Glutamatergic neuron (in vitro differentiated cells): ENCODE measurements at places on chromosomes 1 and 21. TPM values are rescaled to one million over a fixed set of nuclear protein-coding genes. Genes with fewer than 3 reads are reported as not detected.
A peak's percentile ranks its signal among the peaks of the same experiment; 100 is the strongest.

DNA sequence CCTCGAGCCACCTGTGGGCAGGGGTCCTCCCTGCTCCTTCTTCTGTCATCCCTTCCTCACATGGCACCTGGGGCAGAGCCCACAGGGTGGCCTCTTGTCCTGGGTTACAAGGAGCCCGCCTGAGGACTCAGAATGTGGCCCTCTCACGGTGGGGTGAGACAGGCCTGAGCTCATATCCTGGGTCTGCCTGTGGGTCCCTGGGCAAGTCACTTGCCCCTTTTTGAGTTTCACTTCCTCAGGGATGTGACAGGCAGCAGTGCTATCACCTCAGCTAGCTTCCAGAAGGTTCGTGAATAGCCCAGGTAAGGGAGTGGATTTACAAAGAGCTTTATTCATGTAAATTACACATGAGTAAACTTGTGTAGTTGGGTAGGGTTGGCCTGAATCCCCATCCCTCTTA is 33.5 kb downstream of the HTR6 start:
- no peaks in the 10 kb centered on the region for H3K4me1 ChIP-seq
- peaks cover 4% of the 10 kb centered on the region for H3K27me3 ChIP-seq
- no peak overlapping the region for H3K27ac ChIP-seq
- DNase-seq, result no peak
- H3K36me3 ChIP-seq, result no peaks in the 10 kb centered on the region

GRCh38 chr1:147586414-147586813 is 45.1 kb downstream of the BCL9 start:
- H3K36me3 ChIP-seq, result no peaks in the 10 kb centered on the region
- H3K27ac ChIP-seq, result no peak overlapping the region
- DNase-seq, result no peak
- H3K27me3 ChIP-seq, result peaks cover 2% of the 10 kb centered on the region

GRCh38 chr1:183989078-183989577 is 48.4 kb downstream of the COLGALT2 start:
- H3K36me3 ChIP-seq, result no peaks in the 10 kb centered on the region
- H3K4me3 ChIP-seq, result no peak overlapping the region
- H3K27me3 ChIP-seq, result peaks cover 3% of the 10 kb centered on the region
- H3K4me1 ChIP-seq, result peaks cover 4% of the 10 kb centered on the region
- H3K27ac ChIP-seq, result no peak overlapping the region

GRCh38 chr1:149848340-149849110 is 50.8 kb upstream of the BOLA1 start:
- peak overlapping the region; percentile 98 for H3K4me3 ChIP-seq
- no peaks in the 10 kb centered on the region for H3K36me3 ChIP-seq
- H3K27me3 ChIP-seq, result peaks cover 5% of the 10 kb centered on the region
- peaks cover 39% of the 10 kb centered on the region for H3K4me1 ChIP-seq

DNA sequence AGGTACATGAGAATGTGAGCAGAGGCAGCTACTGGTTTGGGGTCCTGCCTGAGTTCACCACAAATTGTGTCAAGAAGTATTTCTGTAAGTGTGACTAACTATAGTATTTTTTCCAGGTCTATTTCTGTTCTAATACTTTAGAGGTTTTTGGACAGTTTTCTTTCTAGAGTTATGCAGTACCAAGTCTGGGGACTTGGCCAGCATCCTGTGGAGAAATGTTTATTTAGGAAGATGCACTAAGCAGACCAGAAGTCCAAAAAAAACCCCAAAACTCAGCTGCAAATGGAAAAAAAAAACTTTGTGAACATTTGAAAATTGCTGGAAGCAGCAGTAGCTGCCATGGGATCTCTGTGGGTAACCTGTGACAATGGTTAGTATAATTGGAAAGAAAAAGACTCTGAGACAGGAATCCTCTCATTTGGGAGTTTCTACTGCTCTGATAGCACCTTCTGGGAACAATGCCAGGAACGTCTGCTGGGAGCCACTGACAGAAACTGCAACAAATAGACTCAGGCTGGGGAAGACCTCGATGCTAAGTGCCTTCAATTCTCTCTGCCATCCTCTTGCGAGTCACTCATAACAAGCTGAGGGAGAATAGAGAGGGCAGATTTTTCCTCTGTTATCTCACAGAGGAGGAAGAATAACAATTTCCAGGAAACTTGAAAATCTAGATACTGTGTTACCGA is 37.6 kb downstream of the OR10R2 start:
- no peaks in the 10 kb centered on the region for H3K27me3 ChIP-seq
- H3K27ac ChIP-seq, result no peak overlapping the region
- no peaks in the 10 kb centered on the region for H3K36me3 ChIP-seq
- no peak for DNase-seq
- H3K4me3 ChIP-seq, result no peak overlapping the region

GRCh38 chr21:15003463-15004135 is 61.2 kb downstream of the NRIP1 start:
- H3K4me3 ChIP-seq, result peak overlapping the region; percentile 9
- H3K36me3 ChIP-seq, result peaks cover 6% of the 10 kb centered on the region
- peaks cover 9% of the 10 kb centered on the region for H3K27me3 ChIP-seq
- peak overlapping the region; percentile 85 for H3K27ac ChIP-seq
- DNase-seq, result peak; percentile 65
- peaks cover 47% of the 10 kb centered on the region for H3K4me1 ChIP-seq

Gene MRPS21
- 115 TPM for total RNA-seq

Gene OLFML2B
- 56.5 TPM for total RNA-seq

Gene AMY1C
- not detected for total RNA-seq

DNA sequence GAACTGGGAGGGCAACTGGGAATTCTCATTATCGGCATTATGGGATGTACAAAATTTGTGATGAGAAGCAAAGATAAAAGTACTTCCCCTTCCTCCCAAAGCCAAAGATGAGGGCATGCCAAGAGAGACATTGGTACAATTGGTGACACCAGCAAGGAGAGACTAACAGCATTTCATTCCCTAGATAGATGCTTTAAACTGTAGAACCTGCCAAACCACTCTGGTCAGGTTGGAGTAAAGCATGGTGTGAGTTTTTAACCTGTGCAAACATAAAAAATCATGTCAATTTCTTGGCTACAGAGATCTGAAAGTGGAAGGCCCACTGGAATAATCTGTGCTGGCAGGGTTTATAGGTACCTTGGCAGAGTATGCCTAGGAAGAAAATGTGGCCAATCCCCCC is 19.4 kb downstream of the CTXND2 start:
- H3K36me3 ChIP-seq, result no peaks in the 10 kb centered on the region
- H3K27me3 ChIP-seq, result peaks cover 1% of the 10 kb centered on the region
- H3K4me1 ChIP-seq, result no peaks in the 10 kb centered on the region
- H3K4me3 ChIP-seq, result no peak overlapping the region
- no peak for DNase-seq
- no peak overlapping the region for H3K27ac ChIP-seq

- no peaks in the 10 kb centered on the region for H3K36me3 ChIP-seq
- no peak overlapping the region for H3K4me3 ChIP-seq
- H3K27me3 ChIP-seq, result peaks cover 6% of the 10 kb centered on the region
- peak; percentile 15 for DNase-seq
Measured at GRCh38 chr1:3669421-3669821, 17.1 kb downstream of the TP73 start.

GRCh38 chr1:151443846-151444782 is 15.2 kb downstream of the POGZ start:
- peak overlapping the region; percentile 55 for H3K27ac ChIP-seq
- no peaks in the 10 kb centered on the region for H3K36me3 ChIP-seq
- H3K4me3 ChIP-seq, result peak overlapping the region; percentile 25
- H3K4me1 ChIP-seq, result peaks cover 8% of the 10 kb centered on the region

Gene TAGLN2
- 160 TPM for total RNA-seq
